Activated CD8-positive, alpha-beta memory T cell treated with anti-CD3 and anti-CD28 coated beads, Interleukin-2, amount 10 ng/mL, durations not matched to agents 7 days and 5 days (primary cell): ENCODE measurements at places on chromosomes 3 and 15.

DNA sequence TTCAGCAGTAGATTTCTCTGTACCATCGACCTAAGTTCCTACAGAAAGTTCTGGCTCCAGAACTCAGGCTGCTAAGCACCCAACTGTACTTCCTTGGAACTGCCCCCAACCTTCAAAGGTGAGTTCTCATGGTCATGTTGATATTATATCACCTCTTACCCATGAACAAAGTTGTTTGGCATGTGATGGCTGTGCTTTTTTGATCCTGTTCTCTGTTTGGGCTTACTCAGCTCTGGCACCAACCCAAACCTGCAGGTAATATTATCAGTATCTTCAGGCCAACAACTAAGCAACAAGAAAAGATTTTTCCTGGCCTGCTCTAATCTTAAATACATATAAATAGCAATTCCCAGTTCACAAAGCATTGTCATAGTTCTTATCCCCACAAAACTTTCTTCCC is 318.7 kb upstream of the LMCD1 start:
- DNase-seq, result no peak

DNA sequence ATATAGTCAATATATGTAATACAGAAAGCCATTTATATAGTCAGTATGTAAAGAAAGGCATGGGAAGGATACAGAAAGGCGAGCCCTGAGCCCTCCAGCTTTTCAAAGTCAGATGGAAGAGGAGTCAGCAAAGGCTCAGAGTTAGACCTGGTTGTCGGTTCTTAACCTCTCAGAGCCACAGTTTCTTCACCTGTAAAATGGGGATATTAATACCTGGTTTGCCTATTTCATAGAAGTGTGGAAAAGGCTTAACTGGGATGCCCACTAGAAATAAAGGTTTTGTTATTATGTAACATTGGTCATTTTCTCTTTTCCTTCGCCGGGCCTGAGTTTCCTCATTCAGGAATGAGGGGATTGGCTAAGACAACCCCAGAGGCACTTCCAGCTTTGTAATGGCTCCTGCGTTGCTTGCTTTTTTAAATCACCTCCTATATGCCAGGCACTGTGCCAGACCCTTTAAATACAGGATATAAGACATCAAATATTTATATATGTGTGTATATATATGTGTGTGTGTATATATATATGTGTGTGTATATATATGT is 2.4 kb downstream of the CRELD1 start:
- no peak for DNase-seq

DNA sequence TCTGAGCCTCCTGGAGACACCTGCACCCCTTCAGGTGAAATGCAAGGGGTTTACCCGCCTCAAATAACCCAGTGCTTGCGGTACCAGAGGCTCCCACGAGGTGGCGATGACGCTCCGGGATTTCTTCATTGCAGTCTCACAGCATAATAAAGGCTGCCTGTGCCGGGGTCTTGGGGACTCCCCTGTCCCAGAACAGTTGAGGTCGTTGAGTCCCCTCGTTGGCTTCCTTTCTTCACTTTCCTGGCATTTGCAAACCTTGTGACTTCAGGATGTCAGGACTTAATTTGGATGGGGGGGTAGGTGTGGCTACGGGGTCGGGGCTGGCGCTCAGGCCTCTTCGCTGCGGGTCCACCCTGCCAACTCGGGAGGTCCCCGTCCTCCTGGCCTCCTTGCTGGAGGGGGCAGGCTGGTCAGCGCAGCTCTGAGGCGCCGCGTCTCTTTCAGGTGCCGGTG is 1.3 kb downstream of the GNAT1 start:
- peak; percentile 85 for DNase-seq

DNA sequence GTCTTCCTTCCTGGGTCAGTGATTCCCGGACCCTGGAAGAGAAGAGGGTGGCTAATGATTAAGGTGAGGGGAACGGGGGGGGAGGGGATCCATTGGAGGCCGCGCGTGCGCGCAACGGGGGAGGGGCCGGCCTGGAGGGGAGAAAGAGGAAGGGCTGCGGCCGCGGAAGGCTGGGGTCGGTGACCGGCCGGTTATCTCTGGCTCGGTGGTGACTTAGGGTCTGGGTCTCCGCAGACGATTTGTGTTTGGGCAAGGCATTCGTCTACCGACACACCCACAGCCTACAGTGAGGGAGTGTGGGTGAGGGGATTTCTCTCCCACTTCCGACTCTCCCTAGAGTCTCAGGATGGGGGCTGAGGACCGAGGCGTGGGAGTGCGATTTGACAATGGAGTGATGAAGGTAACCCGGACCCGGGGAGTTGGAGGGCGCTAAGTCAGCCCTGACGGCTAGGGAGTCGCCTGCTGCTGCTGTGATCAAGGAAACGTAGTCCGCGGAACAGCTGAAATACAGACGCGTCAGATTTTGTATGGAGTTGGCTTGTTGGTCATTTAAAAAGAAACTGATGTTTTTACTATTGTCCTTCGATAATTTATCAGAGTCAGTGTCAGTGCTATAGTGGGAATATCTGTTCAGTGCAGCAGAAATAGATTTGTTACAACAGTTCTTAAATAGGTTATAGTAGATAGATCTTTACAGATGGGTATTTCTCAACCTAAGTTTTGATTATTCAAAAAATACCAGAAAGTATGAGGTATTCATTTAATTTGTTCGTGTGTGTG is 733 bp downstream of the RNF111 start:
- peak; percentile 73 for DNase-seq

GRCh38 chr15:81427176-81427575 is 53.2 kb upstream of the TMC3 start:
- no peak for DNase-seq

DNA sequence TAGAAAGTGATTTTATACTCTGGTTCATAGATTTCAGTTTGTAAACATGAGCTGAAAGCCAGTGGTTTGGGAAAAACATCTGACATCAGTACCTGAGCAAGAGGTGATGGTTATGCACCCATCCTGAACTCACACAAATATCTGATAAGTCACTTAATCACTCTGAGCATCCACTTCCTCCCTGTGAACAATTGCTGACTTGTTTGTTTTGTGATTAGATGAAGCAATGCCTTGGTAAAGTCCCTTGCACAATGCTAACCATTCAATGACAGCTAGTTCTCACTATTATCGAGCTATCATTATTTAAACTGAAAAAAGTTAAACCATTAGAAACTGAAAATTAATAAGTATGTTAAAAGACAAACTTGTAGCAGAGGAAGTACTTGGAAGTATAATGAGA is 303.0 kb downstream of the PLOD2 start:
- no peak for DNase-seq
